ENCODE measurements at places on chromosomes 7 and 10. TPM values are rescaled to one million over a fixed set of nuclear protein-coding genes. Genes with fewer than 3 reads are reported as not detected.

- DNase-seq = no peak
Observed at GRCh38 chr10:6928586-6928985, 348.5 kb upstream of the PRKCQ start.

DNA sequence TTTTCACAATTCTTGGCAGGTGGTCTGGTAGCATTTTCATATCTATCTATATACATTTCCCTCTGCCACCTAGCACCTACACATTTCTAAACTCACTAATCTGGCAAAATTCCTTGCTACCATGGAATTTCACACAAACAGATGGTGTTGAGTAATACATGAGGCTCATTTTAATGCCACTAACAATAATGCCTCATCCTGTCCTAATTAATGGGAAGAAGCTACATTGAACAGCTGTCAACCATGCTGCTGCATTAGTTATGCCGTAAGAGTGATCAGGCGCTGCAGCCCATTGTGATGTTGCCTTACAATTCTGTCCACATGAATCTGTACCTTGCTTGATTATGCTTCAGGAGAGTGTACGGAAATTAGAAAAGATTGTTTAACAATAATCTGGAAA lies 23.2 kb downstream of the COL1A2 start:
- DNase-seq = no peak

DNA sequence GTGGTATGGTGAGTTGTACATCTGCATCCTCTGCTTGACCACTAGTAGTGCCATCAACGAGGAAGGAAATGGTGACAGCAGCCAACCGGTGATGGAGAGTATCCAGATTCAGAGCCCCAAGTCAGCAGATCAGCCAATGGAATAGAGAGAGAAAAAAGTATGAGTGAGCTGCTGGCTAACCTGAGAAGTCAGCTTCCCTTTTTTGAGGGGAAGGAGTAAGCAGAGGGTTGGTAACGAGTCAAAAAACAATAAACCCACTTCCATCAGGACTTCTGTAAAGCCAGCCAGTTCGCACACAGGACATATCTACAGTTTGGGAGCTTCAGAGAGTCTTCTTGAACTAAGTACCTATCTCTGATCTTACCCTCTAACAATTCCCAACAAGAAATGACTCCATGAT lies 8.9 kb downstream of the SLC25A28 start:
- no peak for DNase-seq

- no peak for DNase-seq
Observed at GRCh38 chr10:3622845-3623621, 162.0 kb downstream of the KLF6 start.

- no peak for DNase-seq
Observed at GRCh38 chr7:494906-495305, 24.7 kb downstream of the PDGFA start.

DNA sequence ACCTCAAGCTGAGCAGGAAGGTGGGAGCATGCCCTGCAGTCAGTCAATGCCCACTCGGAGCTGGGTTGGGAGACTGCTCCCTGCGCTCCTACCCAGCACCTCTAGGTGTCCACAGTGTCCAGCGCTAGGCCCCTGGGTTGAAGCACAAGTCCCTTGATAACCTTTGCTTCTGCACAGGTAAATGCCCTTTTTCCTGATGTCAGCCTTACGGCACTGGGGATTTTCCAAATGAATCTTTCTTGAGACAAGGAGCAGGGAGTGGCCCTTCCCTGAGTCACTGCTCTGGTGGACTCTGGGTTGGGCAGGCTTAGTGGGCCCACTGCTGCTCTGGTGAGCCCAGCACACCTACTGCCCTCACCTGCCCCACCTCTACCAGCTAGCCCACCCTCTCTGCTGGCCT lies 61.9 kb upstream of the OPN4 start:
- DNase-seq = no peak

DNA sequence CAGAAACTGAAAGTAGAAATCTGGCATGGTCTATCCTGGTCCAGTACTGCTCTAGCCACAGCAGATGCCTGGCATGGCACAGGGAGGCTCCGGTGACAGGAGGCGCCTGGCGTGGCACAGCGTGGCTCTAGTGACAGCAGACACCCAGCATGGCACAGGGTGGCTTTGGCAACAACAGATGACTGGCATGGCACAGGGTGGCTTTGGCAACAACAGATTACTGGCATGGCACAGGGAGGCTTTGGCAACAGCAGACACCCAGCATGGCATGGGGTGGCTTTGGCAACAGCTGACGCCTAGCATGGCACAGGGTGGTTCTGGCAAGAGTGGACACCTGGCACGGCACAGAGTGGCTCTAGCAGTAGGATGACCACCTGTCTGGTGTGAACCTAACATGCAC lies 480.5 kb upstream of the FOXK1 start:
- DNase-seq = no peak

- DNase-seq = no peak
Observed at GRCh38 chr7:149620961-149621360, 123.4 kb upstream of the ZNF746 start.

DNA sequence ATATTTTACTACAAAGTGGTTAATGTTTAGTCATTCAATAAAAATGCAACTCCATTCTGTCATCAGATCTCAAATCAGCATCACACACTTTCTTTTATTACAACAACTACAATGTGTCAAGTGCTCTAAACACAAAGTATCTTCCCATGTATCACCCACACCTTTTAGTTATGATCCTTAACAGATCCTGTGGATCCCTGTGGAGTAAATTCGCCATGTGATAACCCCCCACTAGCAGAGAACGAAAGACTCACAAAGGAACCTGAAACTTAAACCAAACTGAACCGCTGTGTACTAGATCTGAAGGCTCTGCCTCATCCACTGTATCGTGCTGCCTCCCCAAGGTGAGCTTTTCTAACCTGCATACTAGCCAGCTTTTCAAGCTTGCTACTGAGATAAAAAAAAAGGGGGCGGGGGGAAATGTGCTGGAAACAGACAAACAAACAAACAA lies 1.7 kb downstream of the DPY19L1 start:
- DNase-seq = no peak

- DNase-seq = no peak
Observed at GRCh38 chr10:4733843-4734224, 92.2 kb upstream of the AKR1E2 start.

DNA sequence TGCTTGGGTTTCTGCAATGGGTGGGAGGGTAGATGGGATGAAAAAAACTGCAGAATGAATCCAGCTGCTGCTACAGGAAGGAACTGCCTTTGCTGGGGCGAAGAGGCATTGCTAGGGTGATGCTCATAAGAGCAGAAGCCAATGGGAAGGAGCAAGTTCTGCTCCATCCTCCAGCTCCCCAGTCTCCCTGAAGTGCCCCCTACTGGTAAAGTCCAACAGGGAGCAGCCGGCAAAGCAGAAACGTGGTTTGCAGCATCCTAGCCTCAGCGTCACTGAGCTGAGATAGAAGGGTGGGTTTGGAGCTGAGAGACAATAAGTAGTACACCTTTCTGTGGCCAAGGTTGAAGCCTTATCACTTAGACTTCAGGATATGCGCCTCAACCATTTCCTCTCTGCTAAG lies 220.5 kb downstream of the CCSER2 start:
- DNase-seq = no peak

DNA sequence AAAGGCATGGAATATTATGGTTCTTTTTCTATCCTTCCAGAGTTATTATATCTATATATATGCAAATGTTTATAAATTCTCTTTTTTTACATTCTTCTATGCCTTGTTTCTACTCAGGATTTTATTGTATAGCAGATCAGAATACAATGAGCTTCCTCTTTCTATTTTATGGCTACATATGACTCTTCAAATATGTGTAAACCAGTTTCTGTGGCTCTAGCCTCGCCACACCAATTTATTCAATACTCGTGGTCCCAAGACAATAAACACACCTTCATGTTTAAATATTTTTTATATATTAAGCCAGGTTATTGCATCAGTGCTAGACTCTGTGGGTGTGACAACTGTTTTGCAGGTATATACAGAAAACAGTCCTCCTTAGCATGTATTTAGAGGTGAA lies 237.5 kb upstream of the MKLN1 start:
- DNase-seq = no peak

DNA sequence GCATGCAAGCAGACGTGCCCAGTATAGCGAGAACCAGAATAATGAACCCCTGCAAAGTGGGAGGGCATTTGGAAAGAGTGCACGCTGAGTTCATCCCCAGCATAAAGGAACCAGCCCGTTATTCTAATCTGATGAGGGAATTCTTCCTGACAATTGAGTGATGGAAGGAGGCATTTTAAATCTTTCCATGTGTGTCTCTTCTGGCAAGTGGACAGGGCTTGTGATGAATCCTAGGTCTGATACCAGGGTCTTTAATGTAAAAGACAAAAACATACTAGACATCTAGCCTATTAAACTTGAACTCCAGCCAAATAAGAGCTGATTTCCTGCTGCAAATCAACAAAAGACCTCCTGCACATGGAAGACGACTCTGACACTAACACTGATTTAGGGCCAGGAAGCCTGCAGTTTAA lies 301.2 kb downstream of the DPP6 start:
- no peak for DNase-seq

GRCh38 chr10:64518456-64518855 lies 997.3 kb downstream of the REEP3 start:
- DNase-seq = no peak

- no peak for DNase-seq
Observed at GRCh38 chr10:129899276-129900130, 64.6 kb downstream of the EBF3 start.

DNA sequence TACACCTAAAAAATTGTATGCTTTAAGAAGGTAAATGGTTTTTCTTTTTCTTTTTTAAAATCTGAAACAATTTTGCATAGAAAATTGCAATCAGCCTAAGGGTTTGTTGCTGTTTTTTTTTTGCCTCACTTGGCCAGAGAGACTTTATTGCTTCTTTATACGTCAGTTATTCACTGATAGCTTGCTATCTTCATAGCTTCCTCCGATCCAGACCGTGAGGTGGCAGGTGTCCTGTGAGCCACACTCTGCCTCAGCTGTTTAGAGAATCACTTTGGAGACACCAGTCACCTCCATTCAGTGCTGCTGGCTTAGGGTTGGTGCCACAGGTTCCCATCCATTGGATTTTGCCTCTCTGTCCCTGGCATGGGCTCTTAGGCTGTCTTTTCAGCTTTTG lies 68.0 kb downstream of the HHEX start:
- DNase-seq = no peak

DNA sequence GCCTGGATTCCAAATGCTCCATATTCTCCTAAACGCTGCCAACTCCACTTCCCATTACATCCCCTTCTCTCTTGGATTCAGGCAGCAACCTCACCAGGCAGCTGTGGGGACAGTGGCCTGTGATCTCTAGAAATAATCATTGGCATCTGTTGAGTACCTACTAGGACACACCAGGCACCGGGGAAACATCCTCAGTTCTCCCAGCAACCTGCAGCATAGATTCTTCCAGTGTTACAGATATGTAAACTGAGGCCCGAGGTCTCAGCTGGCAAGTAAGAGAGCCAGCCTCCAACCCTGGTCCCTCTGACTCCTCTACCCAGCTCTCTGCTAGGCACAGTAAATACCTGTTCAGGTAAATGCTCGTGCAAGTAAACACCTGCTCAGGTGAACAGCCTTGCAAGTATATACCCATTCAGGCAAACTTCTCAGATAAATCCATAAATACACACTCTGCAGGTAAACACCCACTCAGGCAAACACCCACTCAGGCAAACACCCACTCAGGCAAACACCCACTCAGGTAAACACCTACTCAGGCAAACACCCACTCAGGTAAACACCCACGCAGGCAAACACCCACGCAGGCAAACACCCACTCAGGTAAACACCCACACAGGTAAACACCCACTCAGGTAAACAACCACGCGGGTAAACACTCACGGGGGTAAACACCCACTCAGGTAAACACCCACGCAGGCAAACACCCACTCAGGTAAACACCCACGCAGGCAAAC lies 18.7 kb downstream of the ASB13 start:
- no peak for DNase-seq

GRCh38 chr7:98288064-98288823 lies 6.8 kb downstream of the BRI3 start:
- DNase-seq = no peak

- no peak for DNase-seq
Observed at GRCh38 chr7:88402529-88402928, 95.8 kb upstream of the STEAP4 start.

DNA sequence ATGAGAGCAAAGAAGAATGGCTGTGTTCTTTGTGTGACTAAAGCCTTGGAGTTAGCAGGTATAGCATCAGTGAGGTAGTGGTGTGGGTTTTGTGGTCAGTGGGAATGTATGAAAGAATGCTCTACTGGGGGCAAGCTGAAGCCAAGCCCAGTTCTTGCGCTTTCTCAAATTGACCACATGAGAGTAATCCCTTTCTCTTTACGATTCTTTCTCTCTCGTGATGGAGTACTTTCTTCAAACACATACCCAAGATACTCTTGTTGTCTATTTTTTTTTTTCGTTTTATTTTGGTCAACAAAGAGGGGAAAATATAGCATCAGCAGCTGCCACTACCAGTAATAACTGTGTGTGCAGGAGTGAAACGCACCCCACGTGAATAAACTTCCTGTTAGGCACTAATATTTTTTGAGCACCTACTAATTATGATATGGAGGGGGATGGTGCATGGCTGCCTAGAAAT lies 8.4 kb upstream of the PANK1 start:
- DNase-seq = no peak

DNA sequence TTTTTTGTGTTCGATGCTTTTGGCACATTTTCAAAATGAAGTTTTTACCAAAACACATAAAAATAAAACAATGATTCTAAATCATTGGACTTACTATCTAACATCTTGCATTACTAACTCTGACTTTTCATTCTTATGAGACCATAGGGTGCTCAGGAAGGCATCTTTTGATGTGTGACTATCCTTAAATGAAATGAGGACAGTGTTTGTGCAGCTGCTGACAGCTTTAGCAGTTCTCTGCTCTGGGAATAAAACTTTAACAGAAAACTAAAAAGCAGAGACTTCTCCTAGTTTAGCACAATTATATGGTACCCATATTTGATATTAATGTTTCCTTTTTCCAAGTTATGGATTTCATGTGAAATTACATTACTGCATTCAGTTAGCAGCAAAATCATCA lies 471.6 kb downstream of the ARL4A start:
- no peak for DNase-seq

DNA sequence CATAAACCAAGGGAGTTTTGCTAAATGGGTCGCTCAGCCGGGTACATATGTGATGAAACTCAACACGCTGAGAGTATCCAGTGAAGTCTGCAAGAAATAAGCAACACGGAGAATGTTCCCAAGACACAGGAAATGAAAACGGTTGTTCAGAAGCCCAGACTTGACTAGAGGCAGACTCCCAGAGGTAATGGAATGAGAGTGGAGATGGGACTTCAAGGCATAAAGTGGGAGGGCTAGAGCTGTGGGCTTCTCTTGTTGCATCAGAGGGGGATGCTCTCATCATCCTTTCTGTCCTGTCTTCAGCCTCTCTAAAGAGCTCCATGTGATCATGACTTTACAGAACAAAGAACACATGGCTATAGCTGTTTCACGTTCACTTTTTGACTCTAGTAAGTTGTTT lies 88.3 kb downstream of the BAMBI start:
- no peak for DNase-seq

Gene CPN1
- not detected for polyA plus RNA-seq

Gene SCART1
- polyA plus RNA-seq = 0.96 TPM

Gene CRHR2
- not detected for polyA plus RNA-seq

Gene LEP
- not detected for polyA plus RNA-seq

Gene KCND2
- polyA plus RNA-seq = 0.27 TPM

Gene WIPF3
- polyA plus RNA-seq = not detected

Gene SPDYE2
- polyA plus RNA-seq = not detected

Gene PDAP1
- 68.1 TPM for polyA plus RNA-seq

Gene MYOZ1
- polyA plus RNA-seq = not detected

Gene FFAR4
- polyA plus RNA-seq = not detected

Gene PLXDC2
- 8.9 TPM for polyA plus RNA-seq
